ENCODE measurements at places on chromosomes 5 and 9. TPM values are rescaled to one million over a fixed set of nuclear protein-coding genes. Genes with fewer than 3 reads are reported as not detected.

The RASGEF1C gene
- 0.67 TPM for total RNA-seq

The EEIG1 gene
- total RNA-seq = 11.6 TPM

The CBY3 gene
- not detected for total RNA-seq

The TUT7 gene
- 20.2 TPM for total RNA-seq

The TYRP1 gene
- total RNA-seq = 25.1 TPM

The TAF11L7 gene
- total RNA-seq = not detected

The NEUROG1 gene
- total RNA-seq = not detected

The LRRC19 gene
- not detected for total RNA-seq

The FBN2 gene
- 4.6 TPM for total RNA-seq

DNA sequence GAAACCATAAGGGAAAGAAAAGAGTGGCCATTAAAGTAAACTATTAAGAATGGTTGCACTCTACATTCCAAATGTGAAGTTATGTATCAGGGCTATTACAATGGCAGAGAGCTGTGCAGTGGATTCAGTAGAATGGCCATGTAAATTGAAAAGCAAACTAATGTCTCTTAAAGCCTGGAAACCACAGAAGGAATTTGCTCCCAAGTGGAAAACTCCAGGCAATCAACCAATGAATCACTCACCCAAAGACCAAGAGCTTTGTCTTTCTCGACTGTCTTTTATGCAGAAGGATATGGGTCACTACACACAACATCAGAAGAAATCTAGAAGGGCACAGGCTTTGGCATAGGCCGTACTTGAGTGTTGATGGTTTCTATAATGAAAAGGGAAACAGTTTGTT is 114.9 kb downstream of the TLE1 start:
- no peaks in the 10 kb centered on the region for H3K36me3 ChIP-seq
- no peak overlapping the region for H3K4me3 ChIP-seq
- H3K27me3 ChIP-seq = no peaks in the 10 kb centered on the region

- H3K27me3 ChIP-seq = no peaks in the 10 kb centered on the region
- H3K4me1 ChIP-seq = peaks cover 28% of the 10 kb centered on the region
- no peaks in the 10 kb centered on the region for H3K36me3 ChIP-seq
- H3K4me3 ChIP-seq = no peak overlapping the region
- DNase-seq = peak; percentile 59
- H3K27ac ChIP-seq = no peak overlapping the region
Observed at GRCh38 chr9:89815903-89816573, 211.2 kb downstream of the GADD45G start.

DNA sequence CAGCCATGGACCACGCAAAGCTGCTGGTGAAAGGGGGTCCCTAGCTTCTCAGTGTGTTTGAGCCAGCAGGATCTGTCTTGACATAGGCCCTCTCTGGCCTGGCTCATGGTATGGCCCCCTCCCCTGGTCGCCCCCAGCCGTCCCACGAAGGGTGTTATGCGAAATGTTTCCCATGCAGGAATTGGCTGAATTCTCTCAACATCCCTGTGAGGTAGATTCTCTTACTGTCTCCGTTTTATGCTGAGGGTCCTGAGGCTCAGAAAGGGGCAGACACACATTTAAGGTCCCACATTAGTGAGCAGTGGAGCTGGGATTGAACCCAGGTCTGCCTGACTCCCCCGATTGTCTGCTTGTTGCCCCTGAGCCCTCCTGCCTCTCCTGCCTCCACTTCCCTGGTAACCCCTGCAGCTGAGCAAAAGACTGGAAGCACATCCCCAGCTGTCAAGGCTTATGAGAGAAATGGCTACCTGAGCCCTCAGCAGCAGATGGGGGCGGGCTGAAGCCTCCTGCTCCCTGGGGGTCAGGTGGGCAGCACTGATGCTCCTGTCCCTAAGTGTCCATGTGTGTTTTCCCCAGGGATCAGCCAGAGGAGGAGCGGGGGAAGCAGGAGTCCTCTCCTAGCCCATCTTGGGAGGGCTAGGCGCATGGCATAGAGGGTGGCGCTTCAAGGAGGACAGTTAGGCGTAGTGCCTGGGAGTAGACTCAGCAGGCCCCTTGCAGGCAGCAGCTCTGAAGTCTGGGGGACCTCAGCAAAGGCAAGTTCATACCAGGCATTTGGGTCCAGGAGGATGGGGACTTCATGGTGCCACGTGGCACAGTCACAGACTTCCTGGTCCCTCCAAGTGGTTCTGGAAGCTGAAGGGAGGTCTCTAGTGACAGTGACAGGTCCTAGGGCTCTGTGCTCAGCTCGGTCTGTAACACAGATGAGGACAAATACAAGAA is 49.0 kb upstream of the GARNL3 start:
- H3K27me3 ChIP-seq = no peaks in the 10 kb centered on the region
- H3K36me3 ChIP-seq = no peaks in the 10 kb centered on the region
- peaks cover 6% of the 10 kb centered on the region for H3K4me1 ChIP-seq
- H3K27ac ChIP-seq = no peak overlapping the region

DNA sequence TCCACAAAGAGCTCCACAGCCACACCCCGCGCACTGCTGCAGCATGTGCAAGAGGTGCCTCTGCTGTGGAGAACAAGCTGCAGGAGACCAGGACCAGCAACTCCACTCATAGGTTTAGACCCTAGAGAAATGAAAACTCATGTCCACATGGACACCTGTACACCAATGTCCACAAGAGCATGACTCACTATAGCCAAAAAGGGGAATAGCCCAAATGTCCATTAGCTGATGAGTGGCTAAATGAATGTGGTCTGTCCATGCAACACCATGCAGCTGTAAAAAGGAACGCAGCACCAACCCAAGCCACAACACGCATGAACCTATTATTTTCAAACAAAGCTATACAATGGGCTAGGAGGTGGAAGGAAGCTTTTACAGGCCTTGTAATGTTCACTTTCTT is 18.1 kb downstream of the DYNC2I2 start:
- peaks cover 27% of the 10 kb centered on the region for H3K4me1 ChIP-seq
- peaks cover 13% of the 10 kb centered on the region for H3K36me3 ChIP-seq
- no peak for DNase-seq
- H3K4me3 ChIP-seq = no peak overlapping the region
- no peak overlapping the region for H3K27ac ChIP-seq
- no peaks in the 10 kb centered on the region for H3K27me3 ChIP-seq

DNA sequence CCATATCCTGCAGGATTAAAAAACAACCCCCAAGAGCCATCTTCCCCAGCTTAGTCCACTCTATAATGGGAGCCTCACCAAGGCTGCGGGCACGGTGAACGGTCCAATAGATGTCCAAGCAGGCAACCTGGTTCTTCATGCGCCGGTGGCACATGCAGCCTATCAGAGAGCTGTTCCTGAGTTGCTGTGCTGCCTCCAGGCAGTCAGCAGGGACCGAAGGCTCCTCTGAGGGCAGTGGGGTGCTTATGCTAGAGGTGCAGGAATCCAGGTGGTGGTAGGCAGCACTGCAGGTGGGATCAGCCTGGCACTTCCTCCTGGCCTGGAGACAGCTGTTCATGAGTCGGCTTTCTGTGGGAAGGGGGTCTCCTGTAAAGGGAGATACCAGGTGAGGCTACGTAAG is 10.2 kb downstream of the GFRA3 start:
- no peak overlapping the region for H3K27ac ChIP-seq
- H3K4me1 ChIP-seq = no peaks in the 10 kb centered on the region
- no peaks in the 10 kb centered on the region for H3K27me3 ChIP-seq

DNA sequence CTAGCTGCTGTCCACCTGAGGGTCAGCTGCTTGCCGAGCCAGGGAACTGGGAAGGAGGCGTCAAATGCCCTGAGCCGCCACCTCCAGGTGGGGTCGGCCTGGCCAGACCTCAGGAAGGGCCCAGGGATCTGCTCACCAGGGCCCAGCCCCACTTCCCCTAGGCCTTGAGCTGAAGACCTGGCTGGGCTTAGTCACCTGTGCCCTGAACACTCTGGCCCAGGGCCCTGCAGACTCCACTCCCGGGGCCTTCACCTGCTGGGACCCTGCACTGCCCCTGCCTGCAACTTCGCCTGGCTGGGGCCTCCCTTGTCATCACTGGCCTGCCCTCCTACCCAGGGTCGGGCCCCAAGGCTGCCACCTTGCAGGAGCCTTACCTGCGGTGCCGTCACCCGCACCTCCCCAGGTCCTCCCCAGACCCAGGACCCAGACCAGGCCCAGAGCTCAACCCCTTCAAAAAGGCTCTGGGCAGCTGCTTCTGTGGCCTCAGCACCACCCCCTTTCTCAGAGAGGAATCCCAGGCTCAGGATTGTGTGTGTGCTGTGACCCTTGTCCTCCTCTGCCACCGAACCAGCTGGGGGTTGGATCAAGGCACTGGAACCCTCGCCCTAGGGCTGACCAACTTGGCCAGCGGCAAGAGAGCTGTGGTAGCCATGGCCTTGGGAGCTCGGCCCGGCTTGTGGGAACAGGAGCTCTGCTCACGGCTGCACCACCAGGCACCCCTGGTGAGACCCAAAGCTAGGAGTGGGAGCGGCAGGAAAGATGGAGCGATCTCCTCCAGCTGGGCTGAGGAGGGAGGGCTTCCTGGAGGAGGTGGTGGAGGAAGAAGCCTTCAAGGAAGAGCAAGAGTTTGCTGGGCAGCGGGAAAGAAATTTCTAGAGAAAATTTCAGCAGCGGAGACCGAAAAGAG is 1.2 kb upstream of the NELFB start:
- H3K36me3 ChIP-seq = peaks cover 4% of the 10 kb centered on the region
- no peak for DNase-seq
- peak overlapping the region; percentile 68 for H3K4me3 ChIP-seq
- peak overlapping the region; percentile 76 for H3K27ac ChIP-seq

- H3K27ac ChIP-seq = peak overlapping the region; percentile 56
- DNase-seq = no peak
- no peaks in the 10 kb centered on the region for H3K27me3 ChIP-seq
Observed at GRCh38 chr5:75656311-75657003, 45.2 kb downstream of the ANKDD1B start.

GRCh38 chr9:81656004-81656403 is 33.3 kb downstream of the TLE1 start:
- no peaks in the 10 kb centered on the region for H3K27me3 ChIP-seq
- peaks cover 5% of the 10 kb centered on the region for H3K36me3 ChIP-seq
- no peak for DNase-seq
- H3K4me1 ChIP-seq = no peaks in the 10 kb centered on the region
- H3K27ac ChIP-seq = no peak overlapping the region

- no peaks in the 10 kb centered on the region for H3K36me3 ChIP-seq
- H3K27me3 ChIP-seq = no peaks in the 10 kb centered on the region
- no peak for DNase-seq
- no peak overlapping the region for H3K27ac ChIP-seq
- no peaks in the 10 kb centered on the region for H3K4me1 ChIP-seq
Observed at GRCh38 chr5:169602535-169602934, 19.0 kb downstream of the SPDL1 start.

- H3K4me3 ChIP-seq = no peak overlapping the region
- H3K36me3 ChIP-seq = no peaks in the 10 kb centered on the region
Observed at GRCh38 chr5:161410640-161411039, 135.9 kb downstream of the GABRB2 start.

- H3K36me3 ChIP-seq = no peaks in the 10 kb centered on the region
- H3K4me3 ChIP-seq = no peak overlapping the region
Observed at GRCh38 chr9:107584944-107585343, 95.4 kb upstream of the KLF4 start.

GRCh38 chr5:113040672-113041260 is 64.2 kb downstream of the DCP2 start:
- DNase-seq = no peak
- no peak overlapping the region for H3K4me3 ChIP-seq
- H3K36me3 ChIP-seq = peaks cover 23% of the 10 kb centered on the region
- H3K27me3 ChIP-seq = no peaks in the 10 kb centered on the region

DNA sequence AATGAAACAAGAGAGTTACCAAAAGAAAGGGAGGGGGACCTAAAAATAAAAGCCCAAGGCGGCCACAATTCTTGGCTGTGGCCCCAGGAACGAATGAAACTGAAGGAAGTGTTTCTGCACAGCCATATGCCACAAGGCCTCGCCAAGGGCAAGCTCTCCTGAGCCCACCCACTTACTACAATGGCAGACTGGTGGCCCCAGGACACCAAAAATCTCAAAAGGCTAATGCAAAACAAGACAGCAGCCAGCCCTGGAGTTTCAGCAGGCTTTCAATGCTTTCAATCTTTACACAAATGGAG is 4.0 kb downstream of the CAMSAP1 start:
- DNase-seq = no peak
- no peak overlapping the region for H3K4me3 ChIP-seq
- H3K27me3 ChIP-seq = no peaks in the 10 kb centered on the region
- H3K27ac ChIP-seq = no peak overlapping the region
- H3K36me3 ChIP-seq = no peaks in the 10 kb centered on the region

DNA sequence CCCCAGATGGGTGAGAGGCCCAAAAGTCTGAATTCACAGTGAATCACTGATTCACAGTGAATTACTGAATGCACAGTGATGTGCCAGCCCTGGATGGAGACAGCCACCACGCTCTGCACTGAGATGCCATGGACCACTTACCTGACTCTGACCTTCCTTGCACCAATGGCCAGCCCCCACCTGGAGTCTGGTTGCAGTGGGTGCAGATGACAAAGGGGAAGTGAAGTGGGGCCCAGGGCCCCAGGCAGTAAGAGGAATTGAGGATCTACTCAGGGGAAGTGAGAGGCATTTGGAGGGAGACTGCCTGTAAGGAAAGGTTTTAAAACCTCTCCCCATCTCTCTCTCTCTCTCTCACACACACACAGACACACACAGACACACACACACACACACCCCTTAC is 412.1 kb downstream of the CYLC2 start:
- H3K27me3 ChIP-seq = no peaks in the 10 kb centered on the region
- H3K4me3 ChIP-seq = no peak overlapping the region
- H3K27ac ChIP-seq = no peak overlapping the region
- no peaks in the 10 kb centered on the region for H3K4me1 ChIP-seq
- DNase-seq = no peak

DNA sequence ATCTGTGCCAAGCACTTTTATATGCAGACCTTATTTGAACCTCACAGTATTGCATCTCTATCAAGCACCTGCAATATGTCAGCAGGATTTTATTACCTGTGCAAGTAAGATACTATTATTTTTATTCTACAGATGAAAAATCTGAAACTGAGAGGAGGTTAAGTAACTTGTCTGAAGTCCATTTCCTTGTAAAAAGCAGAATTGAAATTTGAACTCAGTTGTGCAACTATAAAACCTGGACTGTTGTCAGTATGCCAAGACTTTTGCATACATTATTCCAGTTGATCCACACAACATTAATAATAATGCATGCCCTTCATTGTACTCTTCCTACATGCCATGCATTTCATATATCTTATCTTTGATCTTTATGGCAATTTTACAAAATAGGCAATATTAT is 82.2 kb upstream of the BRINP1 start:
- no peak for DNase-seq
- no peak overlapping the region for H3K4me3 ChIP-seq
- H3K27ac ChIP-seq = no peak overlapping the region
- no peaks in the 10 kb centered on the region for H3K4me1 ChIP-seq
- no peaks in the 10 kb centered on the region for H3K27me3 ChIP-seq

GRCh38 chr9:546235-546634 is 295.3 kb upstream of the DMRT1 start:
- H3K4me3 ChIP-seq = no peak overlapping the region
- DNase-seq = no peak
- H3K4me1 ChIP-seq = no peaks in the 10 kb centered on the region
- peak overlapping the region; percentile 66 for H3K27ac ChIP-seq
- no peaks in the 10 kb centered on the region for H3K27me3 ChIP-seq

- peaks cover 35% of the 10 kb centered on the region for H3K4me1 ChIP-seq
- no peaks in the 10 kb centered on the region for H3K36me3 ChIP-seq
- peak overlapping the region; percentile 93 for H3K27ac ChIP-seq
Observed at GRCh38 chr5:77168161-77168878, 42.2 kb upstream of the PDE8B start.

All from right atrium auricular region (tissue), 2 donors.